Smooth muscle cell of the brain vasculature (primary cell): ENCODE measurements at places on chromosomes 12 and 14.

DNA sequence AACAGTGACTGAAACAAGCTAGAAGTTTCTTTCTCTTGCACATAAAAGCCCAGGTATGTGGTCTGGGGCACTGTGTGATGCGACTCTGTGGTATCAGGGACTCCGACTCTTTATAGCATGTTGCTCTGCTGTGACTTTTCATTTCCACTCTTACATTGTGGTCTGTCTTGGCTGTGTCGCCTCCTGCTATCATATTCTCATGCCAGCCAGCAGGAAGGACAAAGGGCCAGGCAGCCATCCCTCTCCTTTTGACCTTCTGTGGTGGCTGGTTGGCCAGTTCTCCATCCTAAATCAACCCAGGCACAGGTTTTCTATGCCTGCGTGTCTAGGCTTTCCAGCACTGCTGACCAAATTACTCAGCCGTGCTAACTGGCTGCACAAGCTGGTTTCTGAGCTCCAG lies 8.0 kb downstream of the ACAD10 start:
- DNase-seq = no peak

DNA sequence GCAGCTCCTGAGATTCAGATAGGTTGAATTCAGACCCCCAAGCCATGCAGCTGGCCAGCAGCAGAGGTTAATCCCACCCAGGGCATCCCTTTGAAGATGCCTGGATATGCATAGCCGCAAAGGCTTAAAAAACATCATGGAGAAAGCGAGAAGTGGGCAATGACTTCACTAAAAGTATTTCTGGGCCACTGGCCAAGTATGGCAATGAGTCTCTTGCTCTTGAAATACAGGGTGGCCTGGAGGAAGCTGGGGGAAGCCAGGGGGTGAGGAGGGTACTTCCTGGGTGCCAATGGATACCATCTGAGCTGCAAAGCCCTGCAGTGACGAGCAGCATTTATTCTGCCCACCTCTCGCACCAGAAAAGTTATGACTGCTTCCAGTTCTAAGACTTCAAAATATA lies 539.3 kb upstream of the TBX3 start:
- DNase-seq = peak; percentile 26

- DNase-seq = no peak
Measured at GRCh38 chr14:87935886-87936285, 57.1 kb downstream of the GALC start.

DNA sequence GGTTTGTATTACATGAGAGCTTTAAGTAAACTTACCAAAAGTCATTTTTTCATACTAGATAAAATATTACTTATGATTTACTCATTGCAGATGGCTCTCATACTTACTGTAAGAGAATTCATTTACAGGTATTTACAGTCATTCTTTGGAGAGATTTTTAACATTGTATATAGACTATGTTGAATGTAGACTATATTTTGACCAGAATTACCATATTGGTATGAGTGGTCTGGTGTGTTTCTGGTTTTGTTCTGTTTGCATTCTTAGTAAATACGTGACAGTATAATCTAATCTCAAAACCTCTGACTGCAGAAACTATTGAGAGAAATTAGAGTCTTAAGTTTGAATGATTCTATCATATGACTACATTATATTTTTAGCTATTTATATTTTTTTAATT lies 91.1 kb downstream of the USP15 start:
- no peak for DNase-seq

- DNase-seq = no peak
Measured at GRCh38 chr12:13973996-13974395, 7.4 kb downstream of the GRIN2B start.

DNA sequence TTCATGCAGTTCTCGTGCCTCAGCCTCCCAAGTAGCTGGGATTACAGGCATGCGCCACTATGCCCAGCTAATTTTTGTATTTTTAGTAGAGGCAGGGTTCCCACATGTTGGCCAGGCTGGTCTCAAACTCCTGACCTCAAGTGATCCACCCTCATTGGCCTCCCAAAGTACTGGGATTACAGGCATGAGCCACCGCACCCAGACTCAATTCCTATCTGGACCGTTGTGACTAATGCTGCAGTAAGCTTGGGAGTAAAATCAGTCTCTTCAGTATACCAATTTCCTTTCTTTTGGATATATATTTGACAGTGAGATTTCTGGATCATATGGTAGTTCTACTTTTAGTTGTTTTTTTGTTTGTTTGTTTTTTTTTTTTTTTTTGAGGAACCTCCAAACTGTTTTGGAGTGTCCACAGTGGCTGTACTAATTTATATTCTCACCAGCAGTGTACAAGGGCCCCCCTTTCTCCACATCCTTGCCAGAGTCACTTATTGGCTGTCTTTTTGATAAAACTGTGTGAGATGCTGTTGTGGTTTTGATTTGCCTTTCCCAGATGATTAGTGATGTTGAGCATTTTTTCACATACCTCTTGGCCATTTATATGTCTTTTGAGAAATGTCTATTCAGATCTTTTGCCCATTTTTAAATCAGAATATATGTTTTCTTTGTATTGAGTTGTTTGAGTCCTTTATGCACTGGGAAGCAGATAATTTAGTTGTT lies 37.3 kb upstream of the EVL start:
- DNase-seq = no peak

GRCh38 chr12:23359975-23360701 lies 589.3 kb downstream of the SOX5 start:
- no peak for DNase-seq

- no peak for DNase-seq
Measured at GRCh38 chr12:91778091-91778832, 367.4 kb downstream of the BTG1 start.

DNA sequence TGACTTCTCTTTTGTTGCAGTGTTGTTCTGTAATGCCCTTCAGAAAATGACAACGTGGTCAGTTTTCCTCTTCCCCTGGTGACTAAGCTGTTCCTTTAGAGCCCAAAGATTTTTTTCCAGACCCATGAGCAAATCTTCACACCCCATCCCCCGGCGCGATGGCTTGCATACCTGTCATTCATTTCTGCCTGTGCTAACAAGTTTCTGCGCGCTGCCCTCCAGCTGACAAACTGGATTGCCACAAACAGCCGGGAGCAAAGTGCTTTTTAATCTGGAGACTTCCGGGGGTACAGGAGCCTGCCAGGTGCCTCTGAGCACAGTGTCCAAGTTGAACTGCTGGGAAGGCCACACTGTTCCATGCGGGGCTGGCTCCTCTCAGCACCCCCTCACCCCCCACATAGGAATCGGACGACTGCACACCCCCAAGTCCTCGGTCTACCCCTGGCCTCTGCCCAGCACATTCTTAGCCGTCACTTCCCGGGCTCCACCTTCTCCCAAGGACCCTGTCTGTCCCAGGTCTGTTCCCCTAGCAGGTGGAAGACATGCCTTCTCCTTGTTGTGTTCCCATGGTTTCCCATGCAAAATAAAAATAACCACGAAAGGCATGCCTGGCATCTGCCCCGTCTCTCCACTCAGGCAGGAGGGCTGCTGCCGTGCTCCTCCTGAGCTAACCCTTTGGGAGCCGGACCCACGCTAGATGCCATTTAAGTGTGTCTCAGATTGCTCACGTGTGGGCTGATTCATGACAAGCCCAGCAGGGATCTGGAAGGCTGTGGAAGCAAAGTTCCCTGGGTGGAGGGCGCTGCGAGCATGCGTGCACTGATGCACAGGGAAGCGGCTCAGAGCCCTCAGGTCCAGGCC lies 14.1 kb downstream of the RILPL1 start:
- DNase-seq = peak; percentile 72

DNA sequence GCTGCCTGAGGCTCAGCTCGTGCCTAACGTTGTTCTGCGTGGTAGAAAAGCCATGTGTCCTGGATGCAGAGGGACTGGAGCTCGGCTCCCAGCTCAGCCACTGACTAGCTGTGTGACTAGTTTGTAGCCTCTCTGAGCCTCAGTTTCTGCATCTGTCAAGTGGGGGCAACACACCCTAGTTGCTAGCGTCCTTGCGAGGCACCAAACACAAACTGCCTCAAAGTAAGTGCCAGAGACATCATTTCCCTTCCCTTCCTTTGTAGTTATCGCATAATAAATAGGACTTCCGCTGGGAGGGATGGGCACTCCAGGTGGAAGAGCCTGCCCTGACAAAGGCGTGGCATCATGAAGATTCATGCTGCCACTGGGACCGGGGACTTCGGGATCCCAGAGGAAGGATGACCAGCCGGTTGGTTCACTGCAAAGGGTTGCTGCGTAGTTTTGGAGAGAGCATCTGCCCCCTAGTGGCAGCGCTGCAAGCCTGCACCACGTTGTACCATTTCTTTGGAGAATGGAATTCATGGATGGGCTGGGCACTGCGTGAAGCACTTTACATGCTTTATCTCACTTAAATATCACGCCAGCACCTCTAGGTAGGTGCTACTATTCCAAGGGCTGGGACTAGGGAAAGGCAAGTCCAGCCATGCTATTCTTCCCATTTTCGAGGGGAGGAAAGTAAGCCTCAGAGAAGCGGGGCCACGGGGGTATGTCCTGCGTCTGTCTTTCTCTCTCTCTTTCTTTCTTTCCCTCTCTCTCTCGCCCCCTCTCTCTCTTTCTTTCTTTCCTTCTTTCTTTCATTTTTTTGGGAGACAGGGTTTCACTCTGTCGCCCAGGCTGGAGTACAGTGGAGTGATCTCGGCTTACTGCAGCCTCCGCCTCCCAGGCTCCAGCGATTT lies 4.6 kb downstream of the CCDC197 start:
- DNase-seq = peak; percentile 43

DNA sequence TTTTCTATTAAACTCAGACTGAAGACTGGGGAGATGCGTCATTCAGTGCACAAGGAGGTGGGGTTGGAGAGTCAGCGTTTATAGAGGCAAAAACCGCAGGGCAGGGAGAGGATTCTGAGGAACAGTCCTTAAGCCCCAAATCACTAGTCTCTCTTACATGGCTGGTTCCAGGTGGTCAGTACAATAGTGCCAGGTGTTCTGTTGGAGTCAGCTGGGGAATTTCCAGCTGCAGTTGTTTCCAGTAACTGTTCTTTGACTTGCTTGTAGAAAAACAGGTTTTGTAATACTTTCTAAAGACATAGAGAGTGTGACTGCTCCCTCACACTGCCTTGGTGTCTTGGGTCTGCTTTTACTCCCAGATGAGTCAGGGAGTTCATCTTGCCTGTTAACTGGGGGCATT lies 192.2 kb downstream of the TMTC3 start:
- no peak for DNase-seq

DNA sequence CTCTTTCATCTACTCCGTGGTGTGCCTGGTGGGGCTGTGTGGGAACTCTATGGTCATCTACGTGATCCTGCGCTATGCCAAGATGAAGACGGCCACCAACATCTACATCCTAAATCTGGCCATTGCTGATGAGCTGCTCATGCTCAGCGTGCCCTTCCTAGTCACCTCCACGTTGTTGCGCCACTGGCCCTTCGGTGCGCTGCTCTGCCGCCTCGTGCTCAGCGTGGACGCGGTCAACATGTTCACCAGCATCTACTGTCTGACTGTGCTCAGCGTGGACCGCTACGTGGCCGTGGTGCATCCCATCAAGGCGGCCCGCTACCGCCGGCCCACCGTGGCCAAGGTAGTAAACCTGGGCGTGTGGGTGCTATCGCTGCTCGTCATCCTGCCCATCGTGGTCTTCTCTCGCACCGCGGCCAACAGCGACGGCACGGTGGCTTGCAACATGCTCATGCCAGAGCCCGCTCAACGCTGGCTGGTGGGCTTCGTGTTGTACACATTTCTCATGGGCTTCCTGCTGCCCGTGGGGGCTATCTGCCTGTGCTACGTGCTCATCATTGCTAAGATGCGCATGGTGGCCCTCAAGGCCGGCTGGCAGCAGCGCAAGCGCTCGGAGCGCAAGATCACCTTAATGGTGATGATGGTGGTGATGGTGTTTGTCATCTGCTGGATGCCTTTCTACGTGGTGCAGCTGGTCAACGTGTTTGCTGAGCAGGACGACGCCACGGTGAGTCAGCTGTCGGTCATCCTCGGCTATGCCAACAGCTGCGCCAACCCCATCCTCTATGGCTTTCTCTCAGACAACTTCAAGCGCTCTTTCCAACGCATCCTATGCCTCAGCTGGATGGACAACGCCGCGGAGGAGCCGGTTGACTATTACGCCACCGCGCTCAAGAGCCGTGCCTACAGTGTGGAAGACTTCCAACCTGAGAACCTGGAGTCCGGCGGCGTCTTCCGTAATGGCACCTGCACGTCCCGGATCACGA lies 2.2 kb downstream of the SSTR1 start:
- no peak for DNase-seq

- no peak for DNase-seq
Measured at GRCh38 chr12:115811929-115812328, 465.6 kb downstream of the MED13L start.

- DNase-seq = no peak
Measured at GRCh38 chr14:52551696-52552062, 626 bp downstream of the TXNDC16 start.

DNA sequence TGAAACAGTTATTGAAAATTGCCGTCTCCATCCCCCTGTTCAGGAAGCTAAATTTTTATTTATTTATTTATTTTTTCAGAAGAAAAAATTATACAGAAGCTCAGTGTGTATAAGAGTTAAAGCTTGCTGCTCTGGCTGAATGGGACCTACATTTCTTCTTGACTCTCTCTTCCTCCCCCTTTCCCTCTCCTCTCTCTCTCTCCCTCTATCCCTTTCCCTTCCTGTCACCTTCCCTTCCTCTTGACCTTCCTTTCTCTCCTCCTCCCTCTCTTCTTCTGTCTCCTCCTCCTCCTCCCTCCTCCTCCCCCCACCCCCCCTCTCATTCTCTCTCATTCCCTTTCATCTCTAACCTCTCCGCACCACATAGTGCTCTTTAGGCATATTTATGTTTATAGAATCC lies 39.1 kb downstream of the APAF1 start:
- no peak for DNase-seq

- no peak for DNase-seq
Measured at GRCh38 chr12:120845696-120846095, 58.5 kb downstream of the SPPL3 start.

DNA sequence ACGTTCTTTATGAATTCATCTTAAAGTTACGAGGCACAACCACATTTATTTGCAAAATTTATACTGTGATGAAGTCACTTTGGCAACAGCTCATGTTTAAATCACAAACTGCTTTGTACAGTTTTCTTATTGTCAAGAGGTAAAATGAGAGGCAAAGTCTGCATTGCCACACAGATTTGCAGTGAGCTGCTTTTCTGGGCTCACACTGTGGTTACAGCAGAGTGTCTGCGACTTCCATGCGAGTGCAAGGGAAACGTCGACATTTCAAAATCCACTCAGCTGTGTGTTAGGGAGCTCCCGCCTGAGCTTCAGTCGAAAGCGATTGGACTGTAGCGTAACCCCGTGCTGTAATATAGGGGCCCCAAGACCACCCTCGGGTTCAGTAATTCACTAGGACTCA lies 13.0 kb downstream of the MTA1 start:
- no peak for DNase-seq

GRCh38 chr12:124694846-124695497 lies 127.6 kb upstream of the NCOR2 start:
- no peak for DNase-seq

GRCh38 chr12:85866986-85867776 lies 6.9 kb upstream of the NTS start:
- peak; percentile 33 for DNase-seq

- no peak for DNase-seq
Measured at GRCh38 chr14:104567957-104568225, 11.7 kb upstream of the C14orf180 start.

GRCh38 chr12:97466621-97467020 lies 4.0 kb downstream of the RMST start:
- no peak for DNase-seq
